ENCODE measurements at places on chromosomes 12 and 14.

GRCh38 chr12:3976351-3976938 lies 103.2 kb upstream of the PARP11 start:
- no peak for DNase-seq

DNA sequence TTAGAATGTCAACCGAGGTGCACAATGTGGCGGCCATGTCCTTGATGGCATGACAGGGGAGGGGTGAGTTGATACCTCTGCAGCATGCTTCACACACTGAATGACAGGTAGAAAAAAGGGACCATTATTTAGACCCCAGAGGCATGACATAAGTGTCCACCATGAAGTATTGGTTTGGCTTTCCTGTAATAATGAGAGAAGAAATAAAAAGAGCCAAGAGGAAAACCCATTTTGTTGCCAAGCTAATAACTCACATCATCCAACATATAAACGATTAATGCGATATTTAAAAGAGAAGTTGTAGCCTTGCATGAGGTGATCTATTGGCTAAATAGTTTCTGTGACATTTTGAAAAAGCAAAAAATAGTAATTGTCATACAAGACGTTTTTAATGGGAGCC lies 343.4 kb downstream of the LRIG3 start:
- no peak for DNase-seq

GRCh38 chr14:89767861-89768268 lies 186.7 kb downstream of the EFCAB11 start:
- peak; percentile 51 for DNase-seq

DNA sequence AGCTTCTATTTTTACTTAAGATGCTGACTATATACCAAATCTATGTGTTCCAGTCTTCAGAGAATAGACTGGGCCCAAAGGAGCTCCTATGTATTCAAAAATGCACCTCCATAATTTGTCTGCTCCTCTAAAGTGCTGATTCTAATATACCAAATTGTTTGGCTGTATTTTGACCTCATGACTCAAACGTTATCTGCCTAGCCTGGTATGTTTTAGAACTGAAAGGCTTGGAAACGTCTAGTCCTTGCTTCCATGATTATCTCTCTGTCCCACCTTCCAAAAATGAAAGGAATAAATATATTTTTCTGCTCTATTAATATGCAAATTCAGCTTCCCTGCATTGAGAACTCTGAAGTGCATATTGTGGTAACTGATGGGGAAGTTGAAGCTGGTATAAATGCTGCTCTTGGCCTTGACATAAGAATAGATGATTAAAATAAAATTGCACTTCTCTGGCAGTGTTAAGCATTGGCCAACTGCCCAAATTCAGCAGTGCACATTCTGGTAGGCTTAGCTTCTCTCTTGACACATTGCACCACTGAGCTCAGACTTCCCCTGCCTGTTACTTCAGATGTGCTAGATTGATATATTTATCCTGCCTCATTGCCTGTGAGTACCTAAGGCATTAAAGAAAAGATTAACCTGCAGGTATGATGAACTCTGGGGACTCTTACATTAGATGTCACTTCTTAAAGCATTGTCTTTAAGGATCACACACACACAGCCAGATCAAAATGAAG lies 882.3 kb downstream of the RPS29 start:
- DNase-seq: no peak

GRCh38 chr12:22116376-22116775 lies 70.4 kb downstream of the CMAS start:
- no peak for DNase-seq

DNA sequence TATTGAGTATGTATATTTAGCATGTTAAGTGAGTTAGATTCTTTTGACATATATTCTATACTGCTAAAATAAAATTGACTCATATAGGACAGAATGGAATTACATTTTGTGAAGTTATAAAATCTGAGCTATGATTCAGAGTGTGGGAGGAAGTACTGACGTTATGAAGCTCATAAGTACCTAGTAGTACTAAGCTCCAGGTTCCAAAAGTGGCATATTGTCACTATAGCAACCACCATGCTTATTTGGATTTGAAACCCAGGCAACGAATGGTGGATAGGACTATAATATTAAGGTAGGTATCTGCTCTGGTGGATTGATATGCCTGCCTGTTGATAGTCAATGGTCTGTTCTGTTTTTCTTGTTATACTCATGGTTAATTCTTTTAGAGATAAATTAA lies 2.2 kb upstream of the FBXO33 start:
- DNase-seq: no peak

DNA sequence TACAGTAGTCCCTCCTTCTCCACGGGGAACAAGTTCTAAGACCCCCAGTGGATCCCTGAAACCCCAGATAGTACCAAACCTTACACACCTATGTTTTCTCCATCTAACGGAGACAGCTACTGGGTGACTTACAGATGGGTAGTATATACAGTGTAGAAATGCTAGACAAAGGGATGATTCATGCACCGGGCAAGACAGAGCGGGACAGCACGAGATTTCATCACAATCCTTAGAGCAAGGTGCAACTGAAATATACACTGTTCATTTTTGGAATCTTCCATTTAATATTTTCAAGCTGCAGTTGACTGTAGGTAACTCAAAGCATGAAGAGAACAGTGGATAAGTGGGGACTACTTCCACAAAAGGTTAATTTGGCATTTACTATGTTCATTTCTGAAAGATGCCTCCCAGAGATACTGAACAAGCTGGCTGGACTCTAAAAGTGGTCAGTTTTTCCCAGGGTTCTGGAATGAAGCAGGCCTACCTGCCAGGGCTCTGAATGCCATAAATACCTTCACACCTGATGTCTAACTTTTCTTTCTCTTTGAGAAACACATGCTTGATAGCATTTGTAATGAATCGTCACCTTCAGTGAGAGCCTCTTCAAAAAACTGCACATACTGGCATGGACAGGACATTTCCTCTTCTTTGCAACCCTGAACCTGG lies 127.7 kb upstream of the FOXN3 start:
- no peak for DNase-seq

DNA sequence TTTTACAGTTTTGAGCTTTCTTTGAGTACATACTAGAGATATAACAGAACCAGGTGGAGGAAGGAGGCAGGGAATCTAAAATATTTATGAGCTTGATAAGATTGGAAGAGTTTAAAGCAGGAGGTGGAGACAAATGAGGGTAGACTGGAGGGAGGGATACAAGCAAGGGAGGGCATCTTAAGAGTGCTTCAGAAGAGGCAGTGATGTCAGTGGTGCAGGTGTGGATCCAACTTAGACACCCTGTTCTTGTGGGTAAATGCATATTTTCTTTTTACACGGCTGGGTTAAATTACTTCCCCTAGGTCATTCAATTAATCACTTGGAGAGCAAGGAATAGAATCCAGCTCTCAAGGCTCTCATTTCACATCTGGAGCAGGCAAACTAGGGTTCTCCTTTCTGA lies 146.1 kb upstream of the LRIG3 start:
- DNase-seq: no peak

DNA sequence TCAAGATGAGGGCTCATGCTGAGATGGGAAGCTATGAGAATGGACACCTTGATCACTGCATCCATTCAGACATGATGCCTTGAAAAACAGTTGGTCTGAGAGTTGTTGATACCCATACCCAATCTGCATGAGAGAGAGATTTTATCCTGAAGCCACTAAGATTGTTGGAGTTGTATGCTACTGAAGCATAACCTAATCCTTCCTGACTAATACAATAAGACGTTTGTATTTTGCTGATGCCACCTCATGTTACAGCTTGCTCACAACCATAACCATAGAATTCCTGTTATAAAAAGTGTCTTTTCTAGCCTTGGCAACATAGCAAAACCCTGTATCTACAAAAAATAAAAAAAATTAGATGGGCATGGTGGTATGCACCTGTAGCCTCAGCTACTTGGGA lies 12.7 kb upstream of the SERPINA1 start:
- DNase-seq: no peak

- DNase-seq: no peak
Observed at GRCh38 chr12:46609674-46610073, 216.1 kb downstream of the SLC38A4 start.

DNA sequence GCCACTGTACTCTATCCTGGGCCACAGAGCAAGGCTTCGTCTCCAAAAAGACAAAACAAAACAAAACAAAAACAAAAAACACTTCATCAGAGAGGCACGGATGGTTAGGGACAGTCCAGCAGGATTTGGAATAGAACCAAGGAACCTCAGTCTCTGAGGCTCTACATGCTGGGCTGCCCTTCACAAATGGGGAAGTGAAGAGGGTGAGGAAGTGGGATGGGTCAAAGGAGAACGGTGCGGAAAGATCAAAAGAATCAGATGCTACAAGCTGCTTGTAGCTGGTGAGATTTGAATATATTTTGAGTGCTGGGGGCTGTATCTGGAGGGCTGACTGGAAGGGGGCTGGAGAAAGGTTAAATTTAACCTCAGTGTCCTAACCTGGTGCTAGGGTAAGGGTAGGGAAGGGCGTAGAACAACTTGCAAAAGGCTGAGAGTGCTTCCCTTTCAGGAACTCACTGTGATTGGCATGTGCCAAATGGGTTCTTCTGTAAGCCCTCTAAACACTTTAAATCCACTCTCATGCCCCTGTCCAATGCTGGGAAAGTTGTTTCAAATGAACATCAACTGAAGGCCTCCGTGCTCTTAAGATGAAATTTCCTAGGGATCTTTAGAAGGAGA lies 4.6 kb downstream of the FOXJ2 start:
- DNase-seq: no peak

DNA sequence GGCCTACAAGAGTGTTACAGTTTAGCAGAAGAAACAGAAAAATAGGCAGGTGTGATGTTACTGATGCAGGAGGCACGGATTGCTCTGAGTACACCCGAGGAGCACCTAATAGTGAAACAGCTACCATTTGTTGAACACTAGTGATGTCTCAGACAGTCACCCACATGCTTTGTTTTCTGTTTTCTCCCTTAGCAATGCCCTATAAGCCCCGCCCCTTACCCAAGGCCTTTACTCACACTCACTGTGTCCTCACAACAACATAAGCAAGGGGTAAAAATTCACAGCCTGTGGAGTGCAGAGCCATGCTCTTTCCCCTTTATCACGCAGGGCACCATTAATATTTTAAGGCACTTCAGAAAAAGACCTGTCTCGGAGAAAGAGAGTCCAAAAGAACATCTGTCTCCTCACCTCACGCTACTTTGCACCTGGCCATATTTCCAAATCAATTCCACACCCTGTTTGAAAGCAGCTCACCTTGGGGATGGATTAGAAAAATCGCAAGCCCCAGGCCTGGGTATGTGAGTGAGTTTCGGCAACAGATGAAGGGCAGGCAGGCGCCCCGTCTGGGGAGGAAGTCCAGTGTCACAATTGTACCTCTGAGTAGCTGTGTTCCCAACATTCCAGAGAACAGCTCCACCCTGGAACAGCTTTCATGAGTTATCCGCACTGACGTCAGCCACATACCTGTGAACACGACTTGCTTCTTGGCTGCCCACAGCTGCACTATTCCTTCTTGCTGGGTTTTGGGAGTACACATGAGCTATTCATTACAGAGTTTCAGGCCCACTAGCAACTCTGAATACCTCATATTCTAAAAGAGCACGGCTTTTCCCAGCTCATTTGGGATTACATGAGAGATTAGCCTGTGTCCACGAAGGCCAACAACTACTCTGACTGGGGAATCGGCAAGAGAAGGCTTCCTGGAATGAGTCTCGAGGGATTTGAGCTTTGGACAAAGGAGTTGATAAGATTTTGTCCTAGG lies 26.0 kb downstream of the MAPK1IP1L start:
- DNase-seq: no peak

- DNase-seq: peak; percentile 73
Observed at GRCh38 chr14:93023039-93023438, 92.7 kb downstream of the ITPK1 start.

DNA sequence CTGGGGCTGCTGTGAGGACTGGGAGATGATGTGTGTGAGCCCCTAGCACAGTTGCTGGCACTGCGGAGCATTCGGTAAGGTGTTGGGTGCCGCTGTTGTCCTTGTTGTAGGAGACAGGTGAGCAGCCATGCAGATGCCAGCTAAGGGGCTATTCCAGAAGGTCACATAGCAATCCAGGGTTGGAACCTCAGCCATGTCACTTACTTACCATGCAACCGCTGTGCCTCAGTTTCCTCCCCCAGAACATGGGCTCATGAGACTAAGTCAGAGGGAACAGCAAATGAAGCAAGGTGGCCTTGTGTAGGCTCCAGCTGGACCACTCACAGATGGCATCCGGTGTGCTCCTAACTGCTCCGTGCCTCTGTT lies 13.2 kb downstream of the DTX1 start:
- DNase-seq: no peak

- DNase-seq: no peak
Observed at GRCh38 chr14:54487771-54488170, 1.0 kb downstream of the GMFB start.

DNA sequence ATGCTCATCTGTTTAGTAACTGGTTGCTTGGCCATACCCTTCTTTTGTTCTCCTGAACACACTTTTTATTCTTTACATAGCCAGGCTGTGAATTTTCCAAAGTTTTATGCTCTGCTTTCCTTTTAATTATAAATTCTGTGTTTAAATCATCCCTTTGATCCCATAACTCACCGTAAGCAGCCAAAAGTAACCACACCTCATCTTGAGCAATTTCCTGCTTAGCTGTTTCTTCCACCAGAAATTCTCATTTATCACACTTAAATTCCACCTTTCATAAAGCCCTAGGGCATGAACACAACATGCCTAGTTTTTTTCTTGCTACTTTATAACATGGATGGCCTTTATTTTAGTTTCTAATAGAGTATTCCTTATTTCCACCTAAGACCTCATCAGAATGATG lies 510.7 kb downstream of the C12orf50 start:
- DNase-seq: no peak

GRCh38 chr14:105986894-105987284 lies 460.5 kb downstream of the TMEM121 start:
- no peak for DNase-seq

GRCh38 chr12:57462912-57463253 lies 3.3 kb downstream of the GLI1 start:
- no peak for DNase-seq

- DNase-seq: peak; percentile 40
Observed at GRCh38 chr12:82968631-82969367, 282.1 kb downstream of the TMTC2 start.

GRCh38 chr14:68691031-68691791 lies 101.7 kb downstream of the ZFP36L1 start:
- peak; percentile 82 for DNase-seq

DNA sequence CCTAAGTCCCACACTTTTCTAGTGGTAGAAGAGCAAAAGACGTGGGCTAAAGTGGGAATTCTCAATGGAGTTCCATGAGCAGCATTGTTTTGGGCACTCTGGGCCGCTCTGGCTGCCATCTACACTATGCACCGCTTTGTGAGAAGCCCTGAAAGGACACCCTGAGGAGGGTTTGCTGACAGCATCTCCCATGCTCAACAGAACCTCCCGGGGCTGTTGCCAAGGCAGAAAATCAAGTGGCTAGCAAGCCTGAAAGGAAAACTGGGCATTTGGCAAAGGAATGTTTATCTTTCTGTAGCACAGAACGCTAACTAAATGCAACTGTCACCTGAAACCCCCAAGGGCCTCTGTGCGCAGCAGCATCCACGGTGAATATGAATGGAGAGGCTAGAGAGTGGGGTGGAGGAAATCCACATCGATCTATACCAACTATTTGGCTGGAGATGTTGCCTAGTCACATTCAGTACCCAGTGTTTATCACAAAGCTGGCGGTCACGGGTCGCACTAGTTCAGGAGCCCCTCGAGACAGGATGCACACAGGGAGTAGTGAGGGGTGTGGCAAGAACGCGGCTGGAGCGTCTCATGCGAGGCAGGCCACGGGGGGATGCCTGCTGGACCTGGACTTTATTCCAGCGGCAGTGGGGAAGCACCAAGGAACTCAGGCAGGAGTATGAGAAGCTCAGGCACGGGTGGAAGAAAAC lies 14.2 kb downstream of the APPL2 start:
- no peak for DNase-seq
